ENCODE measurements at places on chromosomes 1 and 21.

- DNase-seq: peak; percentile 11
Observed at GRCh38 chr1:111441573-111442192, 7.4 kb downstream of the WDR77 start.

DNA sequence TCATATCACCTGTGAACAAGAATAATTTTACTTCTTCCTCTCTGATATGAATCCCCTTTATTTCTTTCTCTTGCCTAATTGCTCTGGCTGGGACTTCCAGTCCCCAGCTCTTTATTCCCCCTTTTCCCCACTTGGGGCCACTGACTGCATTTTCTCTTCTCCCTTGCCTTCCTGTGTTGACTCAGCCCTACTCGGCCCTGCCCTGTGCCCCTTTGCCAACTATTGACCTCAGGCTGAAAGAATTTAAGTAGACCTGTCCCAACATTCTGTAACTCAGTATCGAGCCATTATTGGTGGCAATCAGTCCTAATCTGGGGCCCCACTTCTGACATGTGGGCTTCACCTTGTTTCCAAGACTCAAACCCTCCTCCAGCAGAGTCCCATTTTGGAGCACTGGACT lies 60.6 kb upstream of the STUM start:
- DNase-seq: peak; percentile 6

DNA sequence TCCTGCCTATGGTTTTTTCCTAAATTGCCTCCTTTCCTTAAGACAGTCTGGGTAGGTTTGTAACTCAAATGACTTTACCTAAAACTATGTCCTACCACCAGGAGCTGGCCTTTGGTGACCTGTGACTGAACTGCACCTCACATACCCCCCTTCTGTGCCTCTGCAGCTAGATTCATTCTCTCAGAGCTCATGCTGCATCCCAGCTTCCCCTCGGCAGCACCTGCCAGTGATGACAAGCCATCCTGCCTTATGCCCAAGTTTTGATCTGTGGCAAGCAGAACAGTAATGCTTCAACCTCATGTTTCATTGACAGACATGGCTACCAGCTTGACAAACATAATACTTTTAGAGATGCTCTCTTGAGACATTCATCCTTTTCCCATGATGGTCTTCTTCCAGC lies 141.9 kb downstream of the TSEN15 start:
- DNase-seq: no peak

GRCh38 chr1:186681121-186681520 lies 898 bp upstream of the PTGS2 start:
- DNase-seq: peak; percentile 29

GRCh38 chr1:206666954-206667665 lies 17.6 kb upstream of the MAPKAPK2 start:
- DNase-seq: no peak

DNA sequence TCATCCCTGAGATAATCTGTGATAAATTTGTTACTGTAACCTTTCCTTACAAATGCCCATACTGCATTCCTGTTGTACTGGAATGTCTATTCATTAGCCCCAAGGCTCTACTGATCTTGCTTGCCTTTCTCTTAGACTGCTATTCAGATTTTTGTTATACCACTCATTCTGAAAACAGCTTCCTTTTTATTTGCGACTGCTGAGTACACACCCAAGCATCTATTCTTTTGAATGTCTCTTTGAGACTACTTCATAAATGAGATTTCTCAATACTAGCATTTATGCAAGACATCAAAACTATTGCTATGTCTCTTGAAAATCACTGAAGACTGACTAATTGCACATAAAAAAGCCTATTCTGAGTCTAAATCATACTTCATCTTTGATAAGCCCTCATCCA lies 38.6 kb downstream of the DENND1B start:
- DNase-seq: peak; percentile 57

- no peak for DNase-seq
Observed at GRCh38 chr1:9482816-9483572, 56.3 kb upstream of the SLC25A33 start.

DNA sequence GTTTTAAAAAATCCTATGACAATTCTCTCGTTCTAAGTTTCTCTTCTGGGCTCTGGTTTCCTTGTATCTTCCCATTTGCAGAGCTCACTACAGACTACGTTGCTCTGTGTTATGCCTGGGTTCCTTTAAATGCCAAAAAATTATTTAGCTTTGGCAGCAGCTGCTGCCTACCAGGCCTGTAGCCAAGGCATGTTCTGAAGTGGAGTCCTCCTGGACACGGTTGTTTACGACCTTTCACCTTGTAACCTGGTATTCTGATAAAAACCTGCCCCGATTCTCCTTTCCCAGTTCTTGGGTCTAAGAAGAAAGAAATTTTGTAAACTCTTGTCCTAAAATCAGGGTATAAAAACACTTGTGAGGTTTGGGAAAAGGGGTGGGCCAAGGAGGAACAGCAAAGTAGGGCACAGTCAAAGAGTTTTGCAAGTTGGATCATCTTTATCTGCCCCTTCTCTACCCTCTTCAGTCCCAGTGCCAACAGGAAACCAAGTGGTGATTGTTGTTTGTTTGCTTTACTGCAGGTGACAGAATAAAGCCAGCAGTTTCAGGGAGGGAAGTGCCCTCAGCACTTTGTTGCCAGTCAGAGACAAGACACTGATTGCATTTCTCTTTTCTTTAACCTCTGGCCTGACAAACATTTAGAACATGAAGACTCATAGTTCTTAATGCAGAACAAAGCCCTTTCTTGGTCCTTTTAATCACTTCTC lies 3.1 kb upstream of the TXNIP start:
- DNase-seq: no peak

- DNase-seq: no peak
Observed at GRCh38 chr1:36771660-36772284, 262.5 kb downstream of the GRIK3 start.

- no peak for DNase-seq
Observed at GRCh38 chr1:57824535-57824934, 400.7 kb upstream of the DAB1 start.

- DNase-seq: no peak
Observed at GRCh38 chr1:117655220-117655577, 49.4 kb downstream of the TENT5C start.

GRCh38 chr1:180177931-180178330 lies 23.3 kb downstream of the QSOX1 start:
- DNase-seq: no peak

GRCh38 chr1:204338997-204339396 lies 20.7 kb downstream of the PLEKHA6 start:
- no peak for DNase-seq

- DNase-seq: no peak
Observed at GRCh38 chr1:208156741-208157140, 87.4 kb downstream of the PLXNA2 start.

GRCh38 chr1:114154963-114155322 lies 1.3 kb upstream of the SYT6 start:
- DNase-seq: peak; percentile 38

DNA sequence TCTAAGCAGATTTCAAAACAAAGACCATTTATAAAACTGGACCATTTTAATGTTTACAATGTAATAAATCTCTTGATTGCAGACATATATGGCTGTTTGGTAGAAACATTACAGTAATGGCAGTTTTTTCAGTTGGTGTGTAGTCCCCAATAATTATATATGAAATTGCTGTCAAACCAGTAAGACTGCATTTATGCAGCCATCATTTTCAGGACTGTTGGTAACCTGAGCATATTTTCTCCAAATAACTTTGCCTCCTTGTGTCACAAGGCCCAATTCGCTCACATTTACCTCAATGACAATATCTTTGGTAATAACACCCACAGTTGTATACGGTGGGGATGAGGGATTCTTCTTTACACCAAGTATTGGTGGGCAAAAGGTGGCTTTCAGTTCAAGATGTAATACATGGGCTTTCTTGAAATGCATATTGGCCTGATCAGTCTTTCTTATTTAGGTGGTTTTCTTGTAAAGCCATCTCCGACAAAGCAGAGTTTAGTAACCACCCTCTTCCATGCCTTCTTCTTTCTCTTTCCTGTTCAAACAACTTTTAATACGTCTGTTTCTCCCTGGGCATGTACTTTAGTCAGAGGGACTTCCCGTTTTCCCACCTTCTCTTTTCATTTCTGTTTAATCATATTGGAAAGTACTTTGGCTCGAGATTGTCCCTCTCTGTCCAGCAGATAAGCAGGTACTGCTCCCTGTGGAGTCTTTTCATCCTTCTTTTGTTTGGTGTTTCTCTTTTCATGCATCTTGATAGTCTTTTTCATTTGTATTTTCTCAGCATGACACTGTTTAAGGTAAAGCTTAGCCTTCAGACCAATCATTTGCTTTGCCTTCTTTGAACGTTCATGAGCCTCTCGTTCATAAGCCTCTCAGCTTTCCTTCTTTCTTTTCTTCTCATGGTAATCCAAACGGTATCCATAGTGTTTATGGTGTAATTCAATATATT lies 30.4 kb downstream of the ATP2B4 start:
- no peak for DNase-seq

DNA sequence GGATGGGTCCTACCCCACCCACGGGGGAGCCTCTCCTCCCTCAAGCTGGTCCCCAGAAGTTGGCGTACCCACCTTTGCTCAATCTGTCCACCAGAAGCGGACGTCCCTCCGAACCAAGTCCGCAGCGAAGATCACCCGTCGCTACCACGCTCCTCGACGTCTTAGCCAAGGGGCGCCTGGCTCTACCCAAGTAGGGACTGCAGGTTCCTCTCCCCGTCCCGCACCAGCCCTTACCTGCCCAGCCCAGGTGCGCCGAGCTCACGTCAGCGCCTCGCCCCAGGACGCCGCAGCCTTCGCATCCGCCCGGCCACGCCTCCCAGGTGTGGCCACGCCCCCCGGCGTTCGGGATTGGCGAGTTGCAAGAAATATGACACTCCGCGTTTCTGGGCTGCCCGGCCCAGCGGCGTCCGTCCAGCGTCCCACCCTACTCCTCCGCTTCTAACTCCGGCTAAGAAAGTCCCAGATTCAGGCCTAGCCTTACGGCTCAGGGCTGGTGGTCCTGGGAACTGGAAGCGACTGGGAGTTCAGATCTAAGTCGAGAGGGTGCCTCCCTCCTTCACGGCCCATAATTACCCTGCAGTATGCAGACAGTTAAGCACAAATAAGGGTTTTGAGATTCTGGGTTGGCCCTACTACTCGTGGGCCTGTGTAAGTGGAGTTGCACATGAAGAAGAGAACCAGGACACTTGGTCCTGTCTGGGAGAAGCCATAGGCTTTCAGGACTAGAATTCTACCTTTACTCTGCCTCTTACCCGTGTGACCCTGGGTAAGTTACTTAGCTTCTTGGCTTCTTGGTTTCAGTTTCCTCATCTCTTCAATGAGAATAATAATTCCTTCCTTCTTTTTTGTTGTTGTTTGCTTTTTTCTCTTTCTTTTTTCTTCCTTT lies at the start of gene IRF6:
IRF6 (minus strand) TSS at position 268 of the 886 bp plus-strand sequence. CDS start 4,729 bp downstream, outside the sequence.
- DNase-seq: peak; percentile 74

GRCh38 chr1:218346391-218347204 lies 1.5 kb downstream of the TGFB2 start:
- DNase-seq: peak; percentile 47

DNA sequence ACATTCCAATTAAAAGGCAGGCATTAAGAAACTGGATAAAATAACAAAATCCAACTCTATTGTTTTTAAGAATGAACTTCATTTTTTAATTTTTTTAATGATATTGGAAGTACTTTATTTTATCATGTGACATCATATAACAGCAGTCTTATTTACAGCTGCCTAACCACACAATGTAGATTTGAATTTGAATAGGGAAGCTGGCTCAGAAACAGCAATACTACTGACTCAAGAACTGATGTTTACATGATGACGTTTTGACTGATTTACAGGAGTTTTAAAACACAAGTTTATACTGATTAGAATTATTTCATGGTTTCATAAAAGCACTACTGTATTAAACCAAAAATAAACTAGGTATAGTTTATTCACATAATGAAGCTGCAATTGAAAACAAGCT lies 348.7 kb upstream of the NR5A2 start:
- no peak for DNase-seq

DNA sequence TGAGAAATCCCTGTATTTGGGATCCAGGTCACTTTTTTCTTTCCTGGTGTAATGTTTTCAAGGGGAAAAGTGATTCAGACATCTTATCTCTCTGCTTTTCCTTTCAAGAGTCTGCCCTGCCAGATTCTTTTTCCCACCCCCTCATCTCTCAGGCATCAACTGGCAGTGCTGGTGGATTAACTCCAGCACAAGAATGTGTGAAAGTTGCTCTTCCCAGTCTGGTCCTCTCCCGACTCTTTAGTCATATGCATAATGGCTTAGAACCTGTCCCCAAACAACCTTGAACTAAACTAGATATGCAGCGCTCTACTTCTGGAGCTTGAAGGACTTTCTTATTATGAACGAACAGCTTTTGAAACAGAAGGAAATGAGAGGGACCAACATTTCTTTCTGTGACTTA lies 88.5 kb downstream of the SLC44A5 start:
- no peak for DNase-seq

- no peak for DNase-seq
Observed at GRCh38 chr1:228315945-228316588, 90.6 kb downstream of the TRIM11 start.

DNA sequence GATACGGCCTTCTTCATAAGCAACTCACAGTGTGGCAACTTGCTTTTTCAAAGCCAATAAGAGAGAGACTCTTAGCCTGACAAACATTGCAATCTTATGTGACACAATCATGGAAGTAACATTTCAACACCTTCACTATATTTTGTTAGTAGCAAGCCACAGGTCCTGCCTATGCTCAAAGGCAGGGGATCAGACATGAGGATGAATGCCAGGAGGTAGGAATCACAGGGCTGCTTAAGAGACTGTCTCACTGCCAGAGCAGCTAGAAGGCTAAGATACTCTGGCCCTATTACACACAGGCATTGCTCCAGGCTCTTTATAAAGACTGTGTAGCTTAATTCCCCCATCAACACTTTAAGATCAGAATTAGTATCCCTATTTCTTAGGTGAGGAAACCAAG lies 236.2 kb upstream of the KAZN start:
- DNase-seq: no peak

DNA sequence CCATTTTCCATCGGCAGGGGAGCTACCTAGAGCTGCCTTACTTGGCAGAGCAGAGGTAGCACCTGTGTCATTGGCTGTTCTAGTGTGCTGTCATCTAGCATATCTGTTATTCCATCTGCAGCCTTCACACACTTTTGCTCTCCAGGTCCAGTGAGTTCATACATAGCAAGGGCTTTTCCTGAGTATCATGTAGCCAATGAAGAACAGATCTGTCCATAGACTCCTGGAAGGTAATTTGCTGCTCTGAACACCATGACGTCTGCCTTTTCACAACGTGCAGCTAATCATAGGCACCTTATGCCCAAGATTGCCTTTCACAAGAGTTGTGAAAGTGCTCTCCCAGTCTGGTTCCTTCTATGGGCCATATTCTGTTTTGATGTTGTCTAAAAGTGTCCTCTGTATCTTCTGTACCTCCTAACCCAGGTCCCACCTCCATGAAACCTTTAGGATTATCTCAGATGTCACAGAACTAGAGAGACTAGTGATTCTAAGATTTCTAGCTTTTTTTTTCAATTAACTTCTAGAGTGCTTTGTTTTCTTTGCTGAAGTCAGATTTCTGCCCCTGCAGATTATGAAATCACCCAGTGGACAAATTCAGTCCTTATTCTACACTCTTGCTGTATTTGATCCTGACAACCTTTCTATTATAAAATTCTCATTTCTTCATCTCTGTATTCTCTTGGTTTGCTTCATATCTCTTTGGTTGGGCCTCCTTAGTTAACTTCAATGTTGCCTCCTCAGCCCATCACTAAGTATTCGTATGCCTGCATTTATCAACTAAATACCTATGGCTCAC lies 134.8 kb downstream of the PBX1 start:
- DNase-seq: no peak

- DNase-seq: no peak
Observed at GRCh38 chr1:18712252-18712600, 81.6 kb downstream of the PAX7 start.

GRCh38 chr1:45820173-45820572 lies 16.8 kb downstream of the MAST2 start:
- no peak for DNase-seq
